Stimulated activated CD4-positive, alpha-beta T cell treated with anti-CD3 and anti-CD28 coated beads, Interleukin-15, amount 100 ng/mL, for 1 hour (primary cell): ENCODE measurements at places on chromosomes 13 and 19.

GRCh38 chr19:12899891-12900518 is 9.0 kb downstream of the GCDH start:
- DNase-seq = no peak

- no peak for DNase-seq
Observed at GRCh38 chr19:46717716-46718143, 816 bp upstream of the PRKD2 start.

- DNase-seq = no peak
Observed at GRCh38 chr13:48315969-48316650, 12.6 kb downstream of the RB1 start.

GRCh38 chr19:35206855-35207254 is 21.7 kb downstream of the FAM187B start:
- DNase-seq = no peak

- no peak for DNase-seq
Observed at GRCh38 chr13:43543331-43543730, 243.4 kb downstream of the ENOX1 start.

DNA sequence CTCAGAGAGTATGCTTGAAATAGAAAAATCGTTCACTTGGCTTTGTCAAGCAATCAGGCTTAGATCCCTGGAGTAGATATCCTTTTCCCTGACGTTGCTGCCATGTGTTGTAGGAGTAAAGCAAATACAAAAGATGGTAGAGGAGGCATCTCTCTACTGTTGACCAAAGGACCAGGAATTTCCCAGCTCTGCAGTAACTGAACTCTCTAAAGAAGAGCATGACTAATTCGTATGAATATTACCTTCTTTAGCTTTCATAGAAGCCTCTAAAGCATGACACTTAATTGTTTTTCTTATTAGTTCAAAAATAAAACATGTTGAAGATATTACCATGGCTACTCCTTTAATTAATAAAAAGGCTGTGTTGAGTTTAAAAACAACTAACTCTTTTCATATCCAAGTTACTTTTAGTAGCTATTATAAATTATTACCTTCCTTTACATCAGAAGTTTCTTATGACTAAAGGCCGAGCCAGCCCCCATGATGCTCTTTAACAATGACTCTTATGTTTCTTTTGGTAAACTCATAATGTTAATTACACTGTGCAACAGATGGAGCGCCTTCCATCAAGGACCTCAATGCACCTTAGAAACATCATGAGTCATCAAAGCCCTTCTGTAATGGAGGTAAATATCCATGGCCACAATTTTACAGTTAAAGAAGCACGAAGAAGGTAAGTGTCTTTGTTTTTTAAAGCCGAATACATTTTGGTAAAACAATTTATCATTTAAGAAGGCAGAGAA is 352.4 kb downstream of the KLF5 start:
- no peak for DNase-seq

DNA sequence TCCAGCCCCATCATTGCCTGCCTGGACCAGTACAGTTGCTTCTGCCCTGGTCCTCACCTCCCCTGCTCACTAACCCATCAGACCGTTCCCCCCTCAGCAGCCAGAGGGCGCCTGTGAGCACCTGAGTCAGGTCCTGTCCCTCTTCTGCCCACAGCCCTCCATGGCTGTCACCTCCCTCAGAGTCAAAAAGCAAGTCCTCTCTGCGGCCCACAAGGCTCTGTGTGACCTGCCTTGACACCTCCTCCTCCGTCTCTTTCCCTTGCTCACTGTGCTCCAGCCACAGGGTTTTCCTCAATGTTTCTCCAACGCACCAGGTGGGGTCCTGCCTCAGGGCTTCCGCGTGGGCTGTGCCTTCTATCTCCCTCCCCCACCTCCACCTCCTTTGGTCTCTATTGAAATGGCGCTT is 29.4 kb upstream of the PTPRS start:
- DNase-seq = no peak

DNA sequence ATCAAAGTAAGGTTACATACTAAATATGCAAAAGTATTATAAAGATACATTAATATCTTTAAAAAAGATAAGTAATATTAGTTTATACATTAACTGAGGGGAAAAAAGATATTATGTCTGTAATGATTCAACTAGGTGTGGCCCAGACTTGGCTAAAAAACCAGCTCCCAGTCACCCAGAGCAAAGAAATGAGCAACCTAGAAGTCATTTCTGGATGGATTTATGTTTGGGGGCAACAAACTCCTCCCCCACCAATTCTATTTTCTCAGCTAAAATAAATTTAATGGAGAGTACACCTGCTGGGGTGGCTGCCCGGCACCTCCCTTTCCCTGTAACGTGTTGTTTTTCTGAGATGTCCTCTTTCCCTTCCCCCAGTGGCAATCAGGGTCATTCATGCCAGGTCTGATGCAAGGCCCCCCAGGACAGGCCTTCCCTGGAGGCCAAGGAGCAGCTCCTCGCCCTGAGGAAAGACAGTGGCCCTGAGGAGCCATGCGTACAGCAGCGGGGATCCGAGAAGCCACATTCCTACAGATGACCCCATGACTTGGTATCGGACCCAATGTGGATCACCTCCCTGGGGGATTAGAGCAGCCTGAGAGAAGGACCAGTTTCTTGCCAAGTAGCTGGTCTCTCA is 78.6 kb upstream of the DOCK9 start:
- no peak for DNase-seq

DNA sequence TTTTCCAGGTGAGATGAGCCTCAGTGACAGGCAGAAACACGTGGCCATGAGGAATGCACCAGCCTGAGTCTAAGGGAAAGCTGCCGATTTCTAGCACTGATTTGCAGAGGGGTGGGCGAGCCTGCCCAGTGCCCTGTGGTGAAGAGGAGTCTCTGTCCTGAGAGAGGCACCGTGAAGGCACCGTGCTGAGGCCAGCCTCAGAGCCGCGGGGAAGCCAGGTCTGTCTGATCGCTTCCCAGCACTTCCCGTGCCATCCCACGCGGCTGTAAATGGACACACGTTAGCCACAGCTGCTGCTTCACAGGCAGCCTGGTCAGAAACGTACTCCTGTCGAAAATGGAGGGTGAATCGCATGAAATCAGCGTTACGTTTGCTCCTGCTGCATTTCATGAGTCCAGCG is 79.8 kb downstream of the ATP11A start:
- DNase-seq = no peak

GRCh38 chr13:42239161-42239560 is 32.8 kb upstream of the AKAP11 start:
- DNase-seq = no peak

DNA sequence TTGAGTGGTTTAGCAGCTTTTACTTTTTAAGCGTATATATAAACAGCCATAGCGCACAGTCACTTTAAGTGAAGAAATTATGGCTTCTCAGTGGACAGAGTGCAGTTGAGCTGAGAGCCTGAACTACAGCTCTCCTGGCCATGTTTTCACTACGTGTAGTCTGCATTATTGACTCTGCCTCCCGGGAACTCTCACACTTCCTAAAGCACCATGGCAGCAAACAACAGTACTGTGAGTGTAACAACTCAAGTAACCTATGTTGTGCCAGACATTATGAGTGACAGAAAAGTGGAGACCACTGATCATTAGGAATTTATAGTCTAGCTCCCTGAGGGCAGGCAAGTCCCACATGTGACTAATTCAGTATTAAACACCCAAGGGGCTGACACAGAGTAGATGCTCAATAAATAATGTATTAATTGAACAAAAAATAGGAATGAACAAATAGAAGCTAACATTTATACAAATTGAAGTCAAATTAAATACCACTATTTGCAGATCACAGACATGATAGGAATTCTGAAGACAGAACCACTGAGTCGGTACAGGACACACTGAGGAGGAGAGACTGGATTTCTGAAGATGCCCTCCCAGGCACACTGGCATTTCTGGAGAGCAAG is 19.7 kb downstream of the EFNB2 start:
- no peak for DNase-seq

- no peak for DNase-seq
Observed at GRCh38 chr19:50460161-50460765, 16.0 kb upstream of the EMC10 start.

DNA sequence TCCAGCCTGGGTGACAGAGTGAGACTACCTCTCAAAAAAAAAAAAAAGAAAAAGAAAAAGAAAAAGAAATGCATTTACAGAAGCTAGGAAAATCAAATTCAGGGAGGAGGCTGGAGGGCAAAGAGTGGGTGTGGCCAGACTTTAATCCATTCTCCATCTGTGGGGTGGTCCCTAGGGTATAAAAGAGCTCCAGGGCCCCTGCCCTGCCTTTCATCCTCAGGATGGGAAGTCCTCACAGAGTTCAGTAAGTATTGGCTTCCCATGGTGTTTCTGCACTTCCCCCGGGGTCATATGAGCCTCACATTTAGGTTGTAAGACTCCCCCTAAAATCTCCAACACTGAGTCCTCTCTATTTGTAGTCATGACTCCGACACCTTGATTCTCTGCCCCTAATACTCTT is 33.0 kb downstream of the DPRX start:
- no peak for DNase-seq

DNA sequence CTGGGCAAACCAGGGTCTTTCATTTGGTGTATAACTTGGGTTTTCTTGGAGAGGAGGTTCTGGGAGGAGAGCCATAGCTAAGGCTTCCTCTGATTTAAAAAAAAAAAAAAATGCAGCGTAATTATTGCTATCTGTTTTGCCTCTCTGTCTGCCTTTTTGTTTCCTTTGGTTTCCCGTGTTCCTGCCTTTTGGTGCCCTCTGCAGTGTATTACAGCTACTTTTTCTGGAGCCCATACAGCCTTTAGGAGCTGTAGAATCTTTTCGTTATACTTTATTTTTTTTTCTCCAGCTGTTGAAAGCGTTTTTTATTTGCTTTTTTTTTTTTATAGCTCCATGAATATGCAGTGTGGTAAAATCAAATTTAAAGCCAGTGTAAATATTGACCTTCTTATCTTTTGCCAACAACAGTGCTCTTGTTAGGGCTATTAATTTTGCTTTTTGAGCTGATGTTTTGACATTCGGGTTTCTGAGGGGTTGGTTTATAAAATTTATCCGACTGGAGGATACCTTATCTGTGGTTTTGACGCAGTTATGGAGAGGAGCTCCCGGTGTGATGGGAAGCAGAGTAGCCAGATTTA is 38.1 kb downstream of the ZNF493 start:
- DNase-seq = no peak
